Esophagus (tissue), 2 donors: ENCODE measurements at places on chromosomes 6 and 20. TPM values are rescaled to one million over a fixed set of nuclear protein-coding genes. Genes with fewer than 3 reads are reported as not detected.

PLCB4 gene
- 2.2 TPM for polyA plus RNA-seq

ADISSP gene
- 33.2 TPM for polyA plus RNA-seq

BHLHE23 gene
- polyA plus RNA-seq, result not detected

APCDD1L gene
- polyA plus RNA-seq, result 0.06 TPM

POU5F1 gene
- 0.59 TPM for polyA plus RNA-seq
